ENCODE measurements at places on chromosomes 5 and 9. TPM values are rescaled to one million over a fixed set of nuclear protein-coding genes. Genes with fewer than 3 reads are reported as not detected.
A peak's percentile ranks its signal among the peaks of the same experiment; 100 is the strongest.

- no peaks in the 10 kb centered on the region for H3K36me3 ChIP-seq
- H3K27me3 ChIP-seq = no peaks in the 10 kb centered on the region
- no peaks in the 10 kb centered on the region for H3K4me1 ChIP-seq
- no peak overlapping the region for H3K27ac ChIP-seq
These were observed 63.5 kb upstream of the TBC1D2 start for GRCh38 chr9:98318834-98319478.

GRCh38 chr5:68122439-68123328 lies 92.9 kb upstream of the PIK3R1 start:
- no peak overlapping the region for H3K27ac ChIP-seq
- no peak overlapping the region for H3K4me3 ChIP-seq
- H3K36me3 ChIP-seq = no peaks in the 10 kb centered on the region

DNA sequence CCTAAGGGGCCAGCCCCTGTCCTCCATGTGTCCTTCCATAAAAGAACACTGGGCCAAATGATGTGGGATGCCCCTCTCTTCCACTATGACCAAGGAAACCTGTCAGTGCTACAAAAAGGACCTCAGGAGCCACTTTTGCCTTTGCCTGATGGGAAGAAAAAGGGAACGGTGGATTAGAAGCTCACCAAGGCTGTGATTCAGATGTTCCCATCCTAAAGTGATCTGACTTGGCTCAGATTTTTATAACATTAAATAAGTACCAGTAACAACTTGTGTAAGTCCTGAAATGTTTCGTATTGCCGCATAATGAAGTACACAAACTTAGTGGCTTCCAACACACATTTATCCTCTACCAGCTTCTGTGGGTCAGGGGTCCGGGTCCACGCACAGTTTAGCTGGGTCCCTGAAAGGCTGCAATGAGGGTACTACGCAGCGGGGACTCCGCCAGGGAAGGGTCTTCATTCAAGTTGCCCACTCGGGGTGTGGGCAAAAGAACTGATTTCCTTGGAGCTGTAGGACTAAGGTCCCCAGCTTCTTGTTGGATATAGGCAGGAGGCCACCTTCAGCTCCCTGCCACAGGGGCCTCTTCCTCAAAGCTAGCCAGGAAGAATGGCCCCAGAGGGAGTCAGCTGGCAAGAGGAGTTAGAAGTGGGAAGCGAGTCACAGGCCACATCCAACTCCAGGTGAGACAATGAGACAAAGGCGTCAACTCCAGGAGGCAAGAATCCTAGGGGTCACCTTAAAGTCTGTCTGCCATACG lies 60.4 kb downstream of the RAPGEF1 start:
- no peak for DNase-seq
- H3K27me3 ChIP-seq = no peaks in the 10 kb centered on the region
- peak overlapping the region; percentile 96 for H3K27ac ChIP-seq
- no peak overlapping the region for H3K4me3 ChIP-seq

GRCh38 chr9:105393576-105394344 lies 54.1 kb upstream of the FSD1L start:
- no peaks in the 10 kb centered on the region for H3K36me3 ChIP-seq
- no peak overlapping the region for H3K4me3 ChIP-seq
- no peak for DNase-seq
- H3K4me1 ChIP-seq = no peaks in the 10 kb centered on the region

DNA sequence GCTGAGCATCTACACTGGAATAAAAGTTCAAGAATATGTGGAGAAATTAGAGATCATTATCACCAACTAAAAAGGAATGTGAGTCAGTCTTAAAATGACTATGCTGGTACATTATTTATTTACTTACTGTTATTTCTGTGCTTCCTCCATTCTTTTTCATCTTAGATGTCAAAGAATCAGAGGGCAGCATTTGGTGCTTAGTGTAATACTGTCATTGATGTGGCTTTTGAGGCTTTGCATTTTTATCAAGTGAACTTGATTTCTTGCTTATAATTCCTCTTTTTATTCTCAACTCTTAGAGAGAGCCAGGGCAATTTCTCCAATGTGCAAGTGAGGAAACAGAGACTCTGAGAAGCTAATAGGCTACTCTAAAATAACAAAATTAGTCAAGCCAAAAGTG lies 163.7 kb upstream of the TRPC7 start:
- no peaks in the 10 kb centered on the region for H3K27me3 ChIP-seq
- H3K4me3 ChIP-seq = no peak overlapping the region

GRCh38 chr9:78601957-78602565 lies 305.1 kb downstream of the PSAT1 start:
- DNase-seq = no peak
- H3K4me1 ChIP-seq = peaks cover 10% of the 10 kb centered on the region
- no peaks in the 10 kb centered on the region for H3K36me3 ChIP-seq
- no peaks in the 10 kb centered on the region for H3K27me3 ChIP-seq
- no peak overlapping the region for H3K4me3 ChIP-seq

DNA sequence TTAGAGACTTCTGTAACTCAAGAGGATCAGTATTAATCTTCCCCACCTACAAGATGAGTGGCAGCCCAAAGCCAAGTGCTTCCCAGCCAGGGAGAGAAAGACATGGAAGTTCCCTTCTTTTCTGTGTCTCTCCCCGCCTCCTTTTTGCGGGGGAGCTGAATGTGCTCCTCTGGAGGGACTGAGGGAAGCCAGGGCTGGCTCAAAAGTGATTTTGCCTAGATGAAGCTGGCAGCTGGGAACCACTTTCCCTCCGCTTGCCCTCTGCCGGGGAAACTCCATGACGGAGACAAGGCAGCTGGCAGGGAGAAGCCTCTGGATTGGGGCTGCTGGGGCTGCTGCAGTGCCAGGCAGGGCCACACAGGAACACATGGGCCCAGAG lies 24.4 kb downstream of the EGR1 start:
- DNase-seq = no peak
- H3K4me3 ChIP-seq = no peak overlapping the region
- peaks cover 19% of the 10 kb centered on the region for H3K4me1 ChIP-seq

- H3K36me3 ChIP-seq = no peaks in the 10 kb centered on the region
- H3K4me3 ChIP-seq = no peak overlapping the region
- no peaks in the 10 kb centered on the region for H3K4me1 ChIP-seq
- no peak overlapping the region for H3K27ac ChIP-seq
- H3K27me3 ChIP-seq = no peaks in the 10 kb centered on the region
- DNase-seq = no peak
These were observed 532.4 kb downstream of the ANXA1 start for GRCh38 chr9:73683862-73684591.

- DNase-seq = no peak
- no peak overlapping the region for H3K4me3 ChIP-seq
- H3K27ac ChIP-seq = no peak overlapping the region
These were observed 20.4 kb upstream of the SMC2 start for GRCh38 chr9:104073770-104074133.

- no peaks in the 10 kb centered on the region for H3K4me1 ChIP-seq
- no peak for DNase-seq
- H3K4me3 ChIP-seq = no peak overlapping the region
- H3K27ac ChIP-seq = no peak overlapping the region
- H3K27me3 ChIP-seq = no peaks in the 10 kb centered on the region
These were observed 30.0 kb downstream of the TRIM32 start for GRCh38 chr9:116717150-116717549.

DNA sequence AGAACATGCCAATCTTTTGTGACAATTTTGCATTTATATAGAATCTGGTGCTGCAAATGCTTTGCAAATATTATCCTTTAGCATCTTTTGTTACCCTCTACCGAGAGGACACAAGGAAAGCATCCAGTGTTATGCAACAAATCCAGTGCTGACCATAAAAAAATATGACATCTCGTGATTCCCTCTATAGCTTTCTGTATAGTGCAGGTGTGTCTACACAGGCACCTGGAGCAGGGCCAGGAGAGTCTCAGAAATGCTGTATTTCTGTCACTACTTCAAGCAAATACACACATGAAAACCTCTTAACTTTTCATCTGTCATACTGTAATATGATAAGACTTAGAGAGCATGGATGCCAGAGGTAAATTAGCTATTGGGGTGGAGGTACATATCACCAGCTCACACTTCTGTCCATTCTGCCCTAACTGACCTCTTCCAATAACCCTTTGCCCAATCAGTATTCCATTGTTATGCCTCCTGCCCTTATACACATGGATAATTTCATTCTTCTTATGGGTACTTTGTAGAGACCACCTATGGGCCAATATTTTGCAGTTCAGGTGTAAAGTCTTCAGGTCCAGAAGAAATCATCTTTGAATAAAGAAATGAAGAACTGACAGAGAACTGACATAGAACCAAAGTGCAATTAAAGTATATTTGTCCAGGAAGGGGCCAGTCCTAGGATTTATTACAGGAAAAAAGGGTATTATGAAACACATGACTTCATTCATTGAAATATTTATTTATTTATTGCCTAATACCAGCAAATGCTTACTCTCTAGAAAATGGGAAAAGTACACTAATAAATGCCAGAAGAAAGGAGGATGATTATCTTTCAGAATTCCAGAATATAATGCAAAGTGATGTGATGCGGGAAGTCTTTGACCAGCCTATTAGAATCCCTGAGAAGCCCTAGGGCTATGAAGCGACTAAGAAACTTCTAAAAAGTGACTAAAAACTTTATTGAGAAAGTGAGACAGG lies 106.5 kb downstream of the EPB41L4A start:
- H3K27ac ChIP-seq = no peak overlapping the region
- DNase-seq = no peak
- H3K36me3 ChIP-seq = no peaks in the 10 kb centered on the region
- no peaks in the 10 kb centered on the region for H3K4me1 ChIP-seq

GRCh38 chr9:35311891-35312639 lies 150.3 kb downstream of the UNC13B start:
- peak overlapping the region; percentile 58 for H3K27ac ChIP-seq
- H3K4me1 ChIP-seq = peaks cover 9% of the 10 kb centered on the region
- no peak for DNase-seq

- H3K4me3 ChIP-seq = no peak overlapping the region
- peak overlapping the region; percentile 18 for H3K27ac ChIP-seq
- DNase-seq = no peak
- no peaks in the 10 kb centered on the region for H3K36me3 ChIP-seq
- H3K27me3 ChIP-seq = no peaks in the 10 kb centered on the region
- peaks cover 27% of the 10 kb centered on the region for H3K4me1 ChIP-seq
These were observed 117.0 kb upstream of the GAS1 start for GRCh38 chr9:87064311-87064710.

- H3K4me1 ChIP-seq = peaks cover 11% of the 10 kb centered on the region
- H3K4me3 ChIP-seq = no peak overlapping the region
- no peak overlapping the region for H3K27ac ChIP-seq
- H3K27me3 ChIP-seq = no peaks in the 10 kb centered on the region
These were observed 176.0 kb downstream of the DAB2IP start for GRCh38 chr9:121827251-121827967.

- H3K4me3 ChIP-seq = no peak overlapping the region
- H3K36me3 ChIP-seq = no peaks in the 10 kb centered on the region
- no peaks in the 10 kb centered on the region for H3K27me3 ChIP-seq
- H3K27ac ChIP-seq = no peak overlapping the region
- H3K4me1 ChIP-seq = no peaks in the 10 kb centered on the region
These were observed 204.5 kb downstream of the DENND1A start for GRCh38 chr9:123725389-123725788.

DNA sequence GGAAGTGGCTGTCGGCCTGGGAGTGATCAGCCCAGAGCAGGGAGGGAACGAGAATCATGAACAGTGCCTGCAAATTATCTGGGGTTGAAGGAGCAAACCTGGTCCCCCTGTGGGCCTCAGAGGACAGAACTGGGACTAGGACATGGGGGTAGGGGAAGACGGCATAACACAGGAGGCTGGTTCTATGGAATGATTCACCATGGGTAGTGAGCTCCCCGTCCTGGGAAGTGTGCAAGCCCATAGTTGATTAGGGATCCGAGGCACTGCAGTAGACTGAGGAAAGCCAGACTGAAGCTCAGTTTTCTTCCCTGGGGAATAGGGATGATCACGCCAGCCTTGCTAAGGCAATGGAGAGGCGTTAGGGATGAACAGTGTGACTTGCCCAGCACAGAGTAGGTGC lies 5.6 kb downstream of the ADGRD2 start:
- peaks cover under 1% of the 10 kb centered on the region for H3K4me1 ChIP-seq
- no peaks in the 10 kb centered on the region for H3K36me3 ChIP-seq
- no peak overlapping the region for H3K4me3 ChIP-seq
- H3K27me3 ChIP-seq = peaks cover 7% of the 10 kb centered on the region

DNA sequence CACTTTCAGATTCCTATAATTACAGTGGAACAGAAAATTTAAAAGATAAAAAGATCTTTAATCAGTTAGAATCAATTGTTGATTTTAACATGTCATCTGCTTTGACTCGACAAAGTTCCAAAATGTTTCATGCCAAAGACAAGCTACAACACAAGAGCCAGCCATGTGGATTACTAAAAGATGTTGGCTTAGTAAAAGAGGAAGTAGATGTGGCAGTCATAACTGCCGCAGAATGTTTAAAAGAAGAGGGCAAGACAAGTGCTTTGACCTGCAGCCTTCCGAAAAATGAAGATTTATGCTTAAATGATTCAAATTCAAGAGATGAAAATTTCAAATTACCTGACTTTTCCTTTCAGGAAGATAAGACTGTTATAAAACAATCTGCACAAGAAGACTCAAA lies 29.5 kb downstream of the ZFYVE16 start:
- no peaks in the 10 kb centered on the region for H3K27me3 ChIP-seq
- H3K27ac ChIP-seq = no peak overlapping the region
- H3K4me3 ChIP-seq = no peak overlapping the region
- DNase-seq = no peak
- peaks cover 10% of the 10 kb centered on the region for H3K36me3 ChIP-seq

DNA sequence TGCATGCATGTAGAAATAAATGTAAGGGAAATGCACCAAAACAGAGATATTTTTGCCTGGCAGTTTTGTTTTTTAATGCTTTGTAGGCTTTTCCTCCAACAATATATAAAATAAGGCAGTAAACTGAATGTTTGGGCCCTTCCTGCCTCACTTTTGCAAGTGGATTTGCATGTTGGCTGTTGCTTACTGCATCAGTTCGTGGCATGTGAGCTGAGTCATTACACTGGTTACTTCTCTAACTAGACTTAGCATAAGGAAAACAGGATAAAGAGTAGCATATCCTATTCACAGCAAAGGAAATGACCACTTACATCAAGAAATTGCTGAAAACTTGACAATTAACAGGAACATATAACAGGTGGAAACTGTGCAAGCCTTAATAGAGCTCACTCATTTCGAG lies 113.4 kb downstream of the TLE1 start:
- no peaks in the 10 kb centered on the region for H3K36me3 ChIP-seq
- H3K4me3 ChIP-seq = no peak overlapping the region
- DNase-seq = no peak
- no peaks in the 10 kb centered on the region for H3K27me3 ChIP-seq

- H3K4me1 ChIP-seq = no peaks in the 10 kb centered on the region
- DNase-seq = no peak
- H3K36me3 ChIP-seq = no peaks in the 10 kb centered on the region
These were observed 267.0 kb downstream of the SEC61B start for GRCh38 chr9:99489060-99489413.

GRCh38 chr9:2120926-2121689 lies 106.0 kb downstream of the SMARCA2 start:
- H3K4me1 ChIP-seq = peaks cover 91% of the 10 kb centered on the region
- no peaks in the 10 kb centered on the region for H3K27me3 ChIP-seq
- peak overlapping the region; percentile 91 for H3K27ac ChIP-seq
- no peak for DNase-seq

Gene SPEF2
- 16.2 TPM for total RNA-seq

Gene GABBR2
- total RNA-seq = not detected

Gene TMEM171
- total RNA-seq = not detected

Gene CHSY3
- total RNA-seq = 24.3 TPM

Gene TEK
- 14.9 TPM for total RNA-seq

Gene PCDHB10
- total RNA-seq = 9.1 TPM
